Naive thymus-derived CD4-positive, alpha-beta T cell (primary cell): ENCODE measurements at places on chromosomes 2 and 18. TPM values are rescaled to one million over a fixed set of nuclear protein-coding genes. Genes with fewer than 3 reads are reported as not detected.

Gene ABCG5
- total RNA-seq = not detected

GRCh38 chr2:136030406-136030805 lies 45.0 kb upstream of the DARS1 start:
- DNase-seq = no peak

Gene OTOF
- total RNA-seq = 14.8 and 15.4 TPM in 2 replicates

GRCh38 chr2:53848062-53848461 lies 11.7 kb downstream of the GPR75 start:
- DNase-seq = no peak

- no peak for DNase-seq
Measured at GRCh38 chr2:207283356-207283755, 117.6 kb upstream of the KLF7 start.

DNA sequence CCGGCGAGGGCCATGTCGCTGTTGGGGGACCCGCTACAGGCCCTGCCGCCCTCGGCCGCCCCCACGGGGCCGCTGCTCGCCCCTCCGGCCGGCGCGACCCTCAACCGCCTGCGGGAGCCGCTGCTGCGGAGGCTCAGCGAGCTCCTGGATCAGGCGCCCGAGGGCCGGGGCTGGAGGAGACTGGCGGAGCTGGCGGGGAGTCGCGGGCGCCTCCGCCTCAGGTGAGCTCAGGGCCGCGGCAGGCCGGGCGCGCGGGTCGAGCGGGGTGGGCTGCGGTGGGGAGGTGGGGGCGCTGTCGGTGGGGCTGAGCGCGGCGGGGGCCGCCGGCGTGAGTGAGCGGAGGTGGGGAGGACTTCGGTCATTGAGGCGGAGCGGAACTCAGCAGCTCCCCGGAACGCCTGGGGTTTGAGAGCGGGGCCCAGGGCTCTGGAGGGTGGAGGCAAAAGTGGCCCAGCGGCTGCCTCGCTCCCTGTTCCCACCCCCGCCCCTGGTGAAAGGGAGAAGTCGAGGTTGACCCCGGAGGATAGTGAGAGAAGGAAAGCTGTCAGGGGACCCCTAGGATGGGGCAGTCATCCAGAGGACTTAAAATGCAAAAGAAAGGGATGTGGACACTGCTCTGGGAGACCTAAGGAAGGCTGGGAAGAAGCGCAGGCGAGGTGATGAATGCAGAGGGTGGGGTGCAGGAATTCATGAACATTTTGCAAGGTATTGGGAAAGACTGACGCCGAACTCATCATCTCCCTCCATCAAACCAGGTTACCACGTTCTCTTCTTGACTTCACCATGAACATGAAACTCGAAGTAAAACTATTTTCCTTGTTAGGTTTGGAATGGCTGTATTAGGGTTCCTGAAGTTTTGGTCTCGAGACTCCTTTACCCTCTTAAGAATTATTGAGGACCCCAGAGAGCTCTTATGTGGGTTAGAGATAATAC lies 633 bp downstream of the MALT1 start:
- no peak for DNase-seq

GRCh38 chr2:55092439-55092838 lies 42.2 kb upstream of the RTN4 start:
- no peak for DNase-seq

- no peak for DNase-seq
Measured at GRCh38 chr2:64914735-64915509, 74.3 kb upstream of the SLC1A4 start.

DNA sequence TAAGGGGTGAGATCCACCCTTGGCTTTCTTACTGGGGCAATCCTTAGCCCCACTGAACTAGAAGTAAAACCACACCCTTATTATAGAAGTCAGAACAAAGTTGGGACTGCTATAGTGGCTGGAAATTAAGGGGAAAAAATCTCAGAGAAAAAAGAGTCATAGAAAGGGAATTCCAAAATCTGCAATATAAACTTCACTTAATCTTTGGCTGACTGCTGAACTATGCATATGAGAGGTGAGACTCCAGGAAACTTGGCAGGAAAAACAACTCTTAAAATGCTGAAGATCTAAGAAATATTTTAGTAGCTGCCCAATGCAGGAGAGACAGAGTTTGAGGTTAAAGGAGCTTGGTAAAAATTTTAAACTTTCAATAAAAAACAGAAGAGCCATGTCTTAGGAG lies 201.8 kb upstream of the FN1 start:
- DNase-seq = no peak

GRCh38 chr2:74668087-74668486 lies 14.0 kb downstream of the SEMA4F start:
- no peak for DNase-seq

Gene SOX11
- total RNA-seq = not detected

Gene DCDC2C
- not detected for total RNA-seq

GRCh38 chr2:238425979-238426567 lies 654 bp upstream of the ASB1 start:
- DNase-seq = peak; percentile 57

Gene POTEC
- not detected for total RNA-seq

Gene UPP2
- total RNA-seq = not detected

- no peak for DNase-seq
Measured at GRCh38 chr2:231359948-231360347, 35.6 kb upstream of the B3GNT7 start.

DNA sequence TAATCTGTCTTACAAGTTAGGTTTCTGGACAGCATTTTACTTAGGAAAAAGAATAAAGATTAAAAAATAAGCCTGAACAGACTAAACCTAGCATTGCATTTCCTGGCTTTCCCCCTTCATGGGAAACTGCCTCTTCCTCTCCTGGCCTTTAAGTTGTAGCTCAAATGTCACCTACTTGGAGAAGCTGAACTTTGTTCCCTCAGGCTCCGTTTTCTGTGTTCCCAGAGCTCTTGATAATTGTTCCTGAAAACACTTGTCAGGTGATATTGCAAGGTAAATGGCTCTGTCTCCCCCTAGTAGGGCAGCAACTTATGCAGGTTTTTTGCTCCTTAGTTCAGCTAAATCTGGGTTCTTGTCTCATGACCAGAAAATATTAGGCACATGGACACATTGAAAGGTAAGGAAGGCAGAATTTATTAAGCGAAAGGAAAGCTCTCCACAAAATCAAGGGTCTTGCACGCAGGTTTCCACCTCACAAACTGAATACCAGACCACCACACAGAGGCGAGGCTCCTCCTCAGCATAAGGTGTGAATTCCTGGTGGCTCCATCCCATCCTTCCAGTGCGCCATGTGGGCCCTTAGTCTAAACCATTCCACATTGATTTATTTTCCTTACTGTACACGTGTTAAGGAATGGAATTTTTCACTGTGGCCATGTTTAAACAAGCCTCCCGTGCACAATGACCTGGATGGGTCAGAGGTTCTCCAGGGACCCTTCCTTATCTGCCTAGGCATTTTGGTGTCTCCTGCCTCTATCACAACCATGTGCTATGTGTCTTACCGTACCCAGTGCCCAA lies 229.3 kb downstream of the HNMT start:
- no peak for DNase-seq

Gene SUCLG1
- total RNA-seq = 47.9 TPM

Gene LOXHD1
- total RNA-seq = 0.08 TPM
